Caudate nucleus (tissue), 63 donors: ENCODE measurements at places on chromosomes 12 and 14.

GRCh38 chr12:62006076-62006732 lies 254.0 kb upstream of the USP15 start:
- DNase-seq, result no peak

GRCh38 chr14:79080040-79080439 lies 909.9 kb downstream of the NRXN3 start:
- DNase-seq, result no peak

- DNase-seq, result no peak
Measured at GRCh38 chr14:76012354-76012753, 26.8 kb downstream of the IFT43 start.

GRCh38 chr14:32508281-32508680 lies 179.2 kb downstream of the AKAP6 start:
- DNase-seq, result no peak

- DNase-seq, result no peak
Measured at GRCh38 chr12:125145196-125145595, 80.0 kb downstream of the AACS start.

DNA sequence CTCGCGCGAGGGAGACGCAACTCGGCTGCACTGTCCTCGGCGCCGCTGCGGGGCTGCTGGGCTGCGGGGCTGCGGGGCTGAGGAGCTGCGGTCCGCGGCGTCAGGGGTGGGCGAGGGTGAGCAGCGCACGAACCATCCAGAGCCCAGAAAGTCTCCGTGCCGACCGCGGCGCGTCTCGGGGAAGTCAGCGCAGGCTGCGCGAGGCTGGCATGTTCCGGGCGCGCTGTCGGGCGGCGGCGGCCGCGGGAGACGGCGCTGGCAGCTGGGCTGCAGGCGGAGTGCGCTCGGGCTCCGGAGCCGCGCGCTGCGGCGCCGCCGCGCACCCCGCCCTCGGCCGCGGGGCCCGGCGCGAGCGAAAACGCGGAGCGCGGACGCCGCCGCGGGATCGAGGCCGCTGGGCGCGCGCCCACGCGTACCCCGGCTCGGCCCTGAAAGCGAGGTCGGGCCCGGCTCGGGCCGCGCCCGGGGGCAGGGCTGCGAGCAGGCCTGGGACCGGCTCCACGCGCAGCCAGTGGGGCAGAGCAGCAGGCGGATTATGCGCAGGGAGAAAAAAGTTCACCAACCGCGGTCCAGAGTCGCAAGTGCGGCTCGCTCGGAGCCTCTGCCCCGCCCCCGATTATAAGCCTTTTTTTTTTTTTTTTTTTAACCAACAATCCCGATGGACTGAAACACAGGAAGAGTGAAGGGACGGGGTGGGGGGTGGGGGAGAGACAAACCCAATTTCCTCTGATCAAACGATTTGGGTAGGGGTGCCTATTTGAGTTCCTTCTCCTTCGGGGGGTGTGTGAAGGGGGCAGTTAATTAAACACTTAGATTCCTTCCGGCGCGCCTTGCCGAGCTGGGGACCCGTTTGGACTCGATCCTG lies at the start of gene PRICKLE1:
Gene PRICKLE1 (minus strand): TSS at position 282 of the 865 bp plus-strand sequence. CDS start 117,230 bp downstream, outside the sequence.
- peak; percentile 12 for DNase-seq

DNA sequence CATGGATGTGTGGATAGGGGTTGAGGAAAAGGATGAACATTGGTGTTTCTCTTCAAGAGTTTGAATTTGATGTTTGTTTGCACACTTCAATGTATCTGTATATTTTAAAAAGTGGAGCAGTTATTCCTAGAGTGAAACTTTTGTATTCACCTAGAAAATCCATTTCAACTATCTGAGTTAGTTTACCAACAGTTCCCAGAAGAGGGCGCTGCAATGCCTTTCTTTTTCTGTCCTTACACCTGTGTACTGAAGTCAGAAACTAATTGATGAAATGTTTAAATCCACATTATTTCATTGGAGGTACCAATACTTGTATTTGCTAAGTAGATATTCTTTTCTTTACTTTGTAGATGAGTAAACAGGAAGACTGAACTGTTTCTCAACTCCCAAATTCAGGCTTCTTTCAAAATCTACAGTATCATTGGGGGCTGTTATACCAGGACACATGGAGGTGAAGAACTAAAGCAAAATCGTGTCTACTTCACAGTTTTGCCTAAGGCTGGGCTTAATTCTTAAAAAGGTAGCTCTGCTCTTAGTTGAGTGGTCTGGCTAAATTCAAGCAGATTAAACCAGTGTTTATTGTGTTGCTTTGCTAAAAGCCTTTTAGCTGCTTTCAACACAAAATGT lies 26.6 kb upstream of the KLRB1 start:
- no peak for DNase-seq
